ENCODE measurements at places on chromosomes 16 and 17. TPM values are rescaled to one million over a fixed set of nuclear protein-coding genes. Genes with fewer than 3 reads are reported as not detected.

TMEM88 gene
- polyA plus RNA-seq = 0.45 TPM

DNA sequence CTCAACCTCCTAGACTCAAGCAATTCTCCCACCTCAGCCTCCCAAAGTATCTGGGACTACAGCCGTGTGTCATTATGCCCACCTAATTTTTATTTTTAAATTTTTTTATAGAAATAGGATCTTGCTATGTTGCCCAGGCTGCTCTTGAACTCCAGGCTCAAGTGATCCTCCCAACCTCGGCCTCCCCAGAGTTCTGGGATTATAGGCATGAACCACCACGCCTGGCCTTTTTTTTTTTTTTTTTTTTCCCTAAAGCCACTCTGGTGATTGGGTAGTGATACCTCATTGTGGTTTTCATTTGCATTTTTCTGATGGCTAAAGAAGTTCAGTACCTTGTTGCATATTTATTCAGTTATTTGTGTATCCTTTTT lies 1.2 kb upstream of the CDR2L start:
- DNase-seq = no peak

GRCh38 chr17:81322271-81323082 lies 27.4 kb upstream of the SLC38A10 start:
- DNase-seq = no peak

DNA sequence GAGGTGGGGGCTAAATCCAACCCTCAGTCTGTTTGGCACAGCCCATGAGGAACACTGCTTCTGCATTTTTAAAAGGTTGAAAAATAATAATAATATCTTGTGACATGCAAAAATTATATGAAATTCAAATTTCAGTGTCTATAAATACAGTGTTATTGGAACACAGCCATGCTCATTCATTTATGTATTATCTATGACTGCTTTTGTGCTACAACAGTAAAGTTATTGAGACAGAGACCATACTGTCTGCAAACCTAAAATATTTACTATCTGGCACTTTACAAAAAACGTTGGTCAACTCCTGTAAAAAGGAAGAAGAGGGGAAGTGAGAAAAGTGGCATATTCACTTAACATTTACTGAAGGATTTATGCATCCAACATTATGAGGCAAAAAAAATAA lies 3.1 kb downstream of the ABCA5 start:
- no peak for DNase-seq

GRCh38 chr16:4298761-4299522 lies 16.9 kb upstream of the GLIS2 start:
- DNase-seq = no peak

GRCh38 chr16:68893710-68894705 lies 50.7 kb downstream of the TANGO6 start:
- no peak for DNase-seq

DNA sequence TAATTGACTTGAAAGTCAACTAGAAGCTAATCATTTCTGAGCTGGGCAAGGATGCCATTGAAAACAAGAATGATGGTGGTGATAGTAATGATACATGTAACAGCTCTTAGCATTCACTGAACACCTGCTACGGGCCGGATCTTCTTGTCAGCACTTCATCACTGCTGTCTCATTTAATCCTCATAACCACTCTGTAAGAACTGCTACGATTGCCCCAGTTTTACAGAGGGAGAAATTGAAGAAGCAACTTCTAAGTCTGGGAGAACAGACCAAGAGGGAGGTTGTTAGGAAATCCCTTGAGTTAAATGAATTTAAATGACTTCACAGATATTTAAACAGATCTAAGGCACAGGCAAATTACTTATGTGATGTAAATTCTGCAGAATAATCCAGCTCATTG lies 7.0 kb upstream of the GAN start:
- no peak for DNase-seq
